ENCODE measurements at places on chromosomes 2 and 18.

DNA sequence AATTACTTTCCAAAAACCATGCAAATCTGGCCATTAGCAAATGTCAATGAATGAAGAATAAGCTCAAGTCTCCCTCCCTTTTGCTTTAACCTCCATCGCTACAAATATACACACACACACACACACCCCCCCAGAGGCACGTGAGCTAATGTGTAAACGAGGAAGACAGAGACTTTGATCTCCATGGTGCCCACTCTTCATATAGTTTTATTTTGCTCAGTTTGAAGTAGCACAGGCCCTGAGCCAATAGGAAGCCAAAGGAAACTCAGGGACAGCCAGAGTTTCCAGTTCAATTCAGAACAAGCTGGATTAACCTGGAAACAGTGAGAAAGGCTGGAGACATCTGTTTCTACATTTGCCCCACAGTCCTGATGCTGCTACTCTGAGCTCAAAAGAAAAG is 248.4 kb upstream of the MEIS1 start:
- DNase-seq: no peak

GRCh38 chr18:68564961-68565360 is 149.9 kb downstream of the TMX3 start:
- DNase-seq: no peak

GRCh38 chr2:204628926-204629712 is 83.8 kb downstream of the PARD3B start:
- peak; percentile 25 for DNase-seq

GRCh38 chr18:22094358-22094734 is 75.0 kb upstream of the GATA6 start:
- DNase-seq: no peak

DNA sequence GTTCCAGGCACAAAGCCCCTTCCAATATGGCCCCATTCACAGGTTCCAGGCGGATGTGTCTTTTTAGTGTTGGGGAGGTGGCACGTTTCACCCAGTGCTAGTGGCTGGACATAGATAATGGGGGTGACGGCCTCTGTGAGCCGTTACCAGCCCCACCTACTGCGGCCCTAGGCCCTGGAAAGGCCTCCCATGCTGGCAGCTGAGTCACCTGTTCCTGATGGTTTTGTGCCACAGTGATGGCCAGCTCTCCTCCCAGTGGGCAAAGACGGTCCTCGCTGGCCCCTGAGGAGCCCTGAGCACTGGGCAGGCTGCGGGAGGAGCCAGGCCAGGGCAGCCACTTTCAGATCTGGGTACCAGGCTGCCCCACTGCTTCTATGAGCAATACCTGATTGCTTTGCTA is 40.0 kb upstream of the GPC1 start:
- DNase-seq: no peak

- no peak for DNase-seq
Measured at GRCh38 chr18:32867330-32867729, 94.5 kb upstream of the KLHL14 start.

DNA sequence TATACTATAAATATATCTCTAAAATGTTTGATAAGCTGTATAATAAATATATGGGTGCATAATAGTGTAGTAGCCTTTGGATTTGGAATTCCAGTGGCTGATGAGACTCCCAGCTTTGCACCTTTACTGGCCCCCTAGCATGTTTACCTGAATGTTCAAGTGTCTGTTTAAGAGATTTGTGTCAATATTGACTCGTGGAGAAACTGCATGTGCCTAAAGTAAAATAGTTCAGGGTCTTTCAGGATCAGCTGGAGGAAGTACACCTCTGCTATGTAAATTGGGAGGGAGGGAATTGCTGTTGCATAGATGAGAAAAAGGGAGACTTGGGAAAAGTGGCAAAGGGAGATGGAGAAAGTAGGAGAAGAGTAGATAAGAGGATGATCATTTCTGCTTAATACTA is 23.9 kb downstream of the ME2 start:
- no peak for DNase-seq

GRCh38 chr2:231450548-231450989 is 13.7 kb downstream of the NCL start:
- DNase-seq: no peak

Measured in SJCRH30 (cell line).